NB4 (cell line): ENCODE measurements at places on chromosomes 2 and 18.

DNA sequence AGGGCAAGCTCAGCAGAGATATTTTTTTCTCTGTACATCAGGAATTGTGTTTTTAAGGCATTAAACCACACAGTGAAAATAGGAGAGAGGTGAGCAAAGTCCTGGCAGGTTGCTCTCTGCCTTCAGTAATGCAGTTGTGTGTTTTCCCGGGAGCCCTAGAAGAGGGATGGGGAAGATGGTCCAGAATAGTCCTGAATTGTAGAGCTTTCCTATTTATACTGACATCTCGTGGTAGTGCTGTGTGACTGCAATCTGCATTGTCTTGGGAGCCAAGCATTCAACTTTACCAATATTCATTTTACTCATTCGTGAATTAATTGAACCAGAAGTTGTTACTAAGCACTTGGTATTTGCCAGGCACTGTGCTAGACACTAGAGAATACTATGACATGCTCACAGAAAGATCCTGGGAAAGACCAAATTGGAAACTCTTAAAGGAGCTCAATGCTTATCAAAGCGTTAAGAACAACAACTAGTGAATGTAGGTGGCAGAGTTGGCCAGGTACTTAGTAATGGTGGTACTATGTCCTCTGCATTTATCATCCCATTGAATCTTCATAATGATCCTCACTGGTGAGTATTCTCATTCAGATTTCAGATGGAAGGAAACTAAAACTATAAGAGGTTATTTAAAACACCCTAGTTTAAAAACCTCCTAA lies 214.6 kb downstream of the TRIB2 start:
- peak; percentile 38 for DNase-seq

GRCh38 chr2:215746887-215747615 lies 266.3 kb downstream of the MREG start:
- DNase-seq: no peak

DNA sequence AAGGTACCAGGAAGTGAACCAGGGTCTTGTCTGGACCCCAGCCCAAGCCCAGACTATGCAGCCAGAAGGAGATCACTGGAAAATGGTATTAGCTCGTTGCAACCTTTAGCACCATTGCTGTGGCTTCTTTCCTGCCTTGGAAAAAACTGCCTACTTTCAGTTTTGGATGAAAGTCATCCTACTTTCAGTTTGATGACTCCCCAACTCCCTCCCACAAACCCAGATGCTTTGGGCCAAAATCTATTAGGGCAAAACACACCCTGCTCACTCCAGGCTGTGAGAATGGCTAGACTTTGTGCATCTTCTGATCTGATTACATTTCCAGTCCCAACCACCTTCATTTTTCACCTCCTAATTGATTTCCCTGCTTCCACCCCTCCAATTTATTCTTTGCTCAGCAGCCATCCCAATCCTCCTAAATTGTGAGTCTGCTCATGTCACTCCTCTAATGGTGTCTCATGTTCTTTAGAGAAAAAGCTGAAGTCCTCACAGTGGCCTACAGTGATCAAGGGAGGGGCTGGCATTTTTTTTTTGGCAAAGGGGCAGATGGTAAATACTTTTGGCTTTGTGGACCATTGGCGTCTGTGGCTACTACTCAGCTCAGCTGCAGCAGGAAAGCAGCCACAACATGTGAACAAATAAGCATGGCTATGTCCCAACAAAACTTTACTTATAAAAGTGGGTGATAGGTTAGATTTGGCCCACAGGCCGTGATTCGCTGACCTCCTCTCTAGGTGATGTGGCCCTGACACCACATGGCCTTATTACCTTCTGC lies 368.7 kb downstream of the SLC4A3 start:
- DNase-seq: no peak

DNA sequence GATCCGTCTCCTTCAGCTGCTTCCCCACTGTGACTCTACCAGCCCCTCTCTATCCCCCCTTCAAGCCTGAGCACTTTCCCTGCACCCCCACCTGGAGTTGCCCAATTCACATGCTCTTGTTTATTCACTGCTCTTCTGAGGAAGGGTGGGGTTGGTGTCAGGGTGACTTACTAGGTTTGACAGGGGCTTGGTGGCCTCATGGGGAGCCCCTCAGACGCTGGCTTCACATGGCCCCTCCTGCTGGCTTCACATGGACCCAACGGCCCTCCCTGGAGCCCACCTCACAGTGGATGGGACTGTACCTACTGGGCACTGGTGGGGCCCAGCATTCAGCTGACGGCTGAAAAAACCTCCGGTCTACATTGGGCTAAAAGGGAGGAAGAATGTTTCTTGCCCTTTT lies 16.7 kb upstream of the MRPL33 start:
- DNase-seq: peak; percentile 40

GRCh38 chr2:100981011-100981410 lies 21.1 kb upstream of the RPL31 start:
- no peak for DNase-seq

- DNase-seq: no peak
Measured at GRCh38 chr2:232886176-232886575, 16.1 kb downstream of the SNORC start.

DNA sequence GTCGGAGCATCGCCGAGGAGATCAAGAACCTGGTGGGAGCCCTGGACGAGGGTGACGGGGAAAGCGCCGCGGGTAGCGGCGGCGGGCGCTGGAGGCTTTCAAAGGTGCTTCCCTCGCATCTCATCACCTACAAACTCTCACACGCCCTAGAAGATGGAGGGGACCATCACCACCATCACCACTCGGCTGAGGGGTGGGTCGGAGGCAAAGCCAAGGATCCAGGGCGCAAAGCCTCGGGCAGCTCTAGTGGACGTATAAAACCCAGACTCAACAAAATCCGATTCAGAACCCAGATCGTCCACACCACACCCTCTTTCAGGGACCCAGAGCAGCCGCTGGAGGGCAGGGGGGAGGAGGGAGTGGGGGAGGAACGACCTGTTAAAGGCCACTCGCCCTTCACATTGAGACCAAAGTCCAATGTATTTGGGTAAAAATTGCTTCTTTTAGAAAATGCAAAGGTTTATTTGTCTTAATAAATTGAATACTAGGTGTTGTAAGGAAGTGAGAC lies 1.5 kb downstream of the SOWAHC start:
- no peak for DNase-seq

GRCh38 chr2:229993236-229993635 lies 70.9 kb downstream of the FBXO36 start:
- DNase-seq: no peak

DNA sequence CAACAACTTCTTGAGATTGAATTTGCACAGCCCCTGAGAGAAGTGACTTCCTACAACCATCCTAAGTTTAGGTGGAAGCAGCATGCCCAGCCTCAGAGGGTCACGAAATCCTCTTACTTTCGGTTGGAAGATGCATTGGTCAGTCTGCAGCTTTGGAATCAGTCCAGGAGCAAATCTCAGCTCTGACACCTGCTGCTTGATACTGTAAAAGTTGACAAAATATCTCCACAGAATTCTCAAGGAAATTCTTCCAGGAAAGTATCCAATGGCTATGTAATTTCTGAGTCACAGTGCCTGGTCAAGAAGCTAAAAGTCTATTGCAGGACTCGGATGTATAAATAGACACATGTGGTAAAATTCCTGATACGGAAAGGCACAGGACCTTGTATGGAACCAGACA lies 414.5 kb upstream of the GYPC start:
- no peak for DNase-seq

GRCh38 chr2:36462311-36462935 lies 106.8 kb downstream of the CRIM1 start:
- no peak for DNase-seq

DNA sequence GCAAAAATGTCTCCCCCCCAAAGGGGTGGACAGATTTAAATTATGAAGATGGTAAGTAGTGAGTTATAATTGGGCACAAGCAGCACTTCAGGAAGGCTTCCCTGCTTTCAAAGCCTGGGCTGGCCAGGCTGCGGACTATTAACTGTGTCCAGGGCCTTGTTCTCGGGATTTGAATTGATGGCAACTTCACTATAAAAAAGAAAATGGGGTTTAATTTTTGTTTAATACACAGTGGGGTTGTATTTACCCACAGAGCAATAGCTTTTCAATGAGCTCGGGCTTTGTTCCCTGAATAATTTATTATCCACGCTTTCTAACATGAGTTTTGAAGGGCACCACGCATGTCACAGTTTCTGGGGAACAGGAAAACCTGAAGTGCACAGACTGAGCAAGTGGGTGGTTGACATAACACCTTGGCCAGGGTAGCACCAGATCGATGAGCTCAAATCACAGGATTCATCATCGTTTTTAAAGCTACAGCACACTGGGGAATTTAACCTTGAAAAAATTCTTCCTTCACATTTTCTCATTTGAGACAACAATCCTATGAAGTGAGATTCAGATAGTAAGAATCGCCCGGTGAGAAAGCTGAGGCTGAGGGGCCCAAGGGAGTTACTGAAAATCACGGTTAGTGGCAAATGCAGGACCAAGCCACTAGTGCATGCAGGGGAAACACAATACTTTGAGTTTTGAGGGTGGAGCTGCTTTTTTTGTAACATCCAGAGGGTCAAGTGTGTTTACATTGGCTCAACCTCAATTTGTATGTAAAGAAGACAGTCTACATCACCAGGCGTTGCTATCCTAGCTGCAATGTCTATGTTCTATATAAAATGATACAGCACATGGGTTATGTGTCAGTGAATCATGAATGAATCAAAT lies 28.9 kb upstream of the LMAN1 start:
- DNase-seq: no peak

GRCh38 chr2:242060212-242060835 lies 190.8 kb downstream of the RTP5 start:
- DNase-seq: no peak
